Right lung (tissue), 10 donors: ENCODE measurements at places on chromosomes 1 and 21. TPM values are rescaled to one million over a fixed set of nuclear protein-coding genes. Genes with fewer than 3 reads are reported as not detected.

LYPD8 gene
- polyA plus RNA-seq, result not detected

IGSF21 gene
- 0.16 TPM for polyA plus RNA-seq

TMPRSS15 gene
- 0.08 TPM for polyA plus RNA-seq

KLF17 gene
- not detected for polyA plus RNA-seq

RPTN gene
- polyA plus RNA-seq, result not detected

GOLT1A gene
- polyA plus RNA-seq, result 7.3 TPM

LIX1L gene
- 38.6 TPM for polyA plus RNA-seq

KRTAP10-8 gene
- polyA plus RNA-seq, result not detected

ZBTB8A gene
- polyA plus RNA-seq, result 13.3 TPM

ANKRD65 gene
- polyA plus RNA-seq, result 35.6 TPM

LCE1A gene
- polyA plus RNA-seq, result not detected

MAEL gene
- 0.23 TPM for polyA plus RNA-seq

MYBPH gene
- 0.09 TPM for polyA plus RNA-seq

CYP4A11 gene
- 0.28 TPM for polyA plus RNA-seq

SIM2 gene
- 1.2 TPM for polyA plus RNA-seq

PPOX gene
- polyA plus RNA-seq, result 59.3 TPM

NTMT2 gene
- not detected for polyA plus RNA-seq

TMEM79 gene
- polyA plus RNA-seq, result 8.7 TPM

MATN1 gene
- polyA plus RNA-seq, result 0.55 TPM

SUMO3 gene
- polyA plus RNA-seq, result 116 TPM

FAM43B gene
- polyA plus RNA-seq, result 1.3 TPM

FTCD gene
- polyA plus RNA-seq, result 1.9 TPM

CHI3L1 gene
- 1.6 TPM for polyA plus RNA-seq

LCE1D gene
- polyA plus RNA-seq, result not detected

SLC26A9 gene
- polyA plus RNA-seq, result 7.1 TPM

SELE gene
- 0.24 TPM for polyA plus RNA-seq
